T-helper 17 cell (primary cell): ENCODE measurements at places on chromosomes 3 and 15.

DNA sequence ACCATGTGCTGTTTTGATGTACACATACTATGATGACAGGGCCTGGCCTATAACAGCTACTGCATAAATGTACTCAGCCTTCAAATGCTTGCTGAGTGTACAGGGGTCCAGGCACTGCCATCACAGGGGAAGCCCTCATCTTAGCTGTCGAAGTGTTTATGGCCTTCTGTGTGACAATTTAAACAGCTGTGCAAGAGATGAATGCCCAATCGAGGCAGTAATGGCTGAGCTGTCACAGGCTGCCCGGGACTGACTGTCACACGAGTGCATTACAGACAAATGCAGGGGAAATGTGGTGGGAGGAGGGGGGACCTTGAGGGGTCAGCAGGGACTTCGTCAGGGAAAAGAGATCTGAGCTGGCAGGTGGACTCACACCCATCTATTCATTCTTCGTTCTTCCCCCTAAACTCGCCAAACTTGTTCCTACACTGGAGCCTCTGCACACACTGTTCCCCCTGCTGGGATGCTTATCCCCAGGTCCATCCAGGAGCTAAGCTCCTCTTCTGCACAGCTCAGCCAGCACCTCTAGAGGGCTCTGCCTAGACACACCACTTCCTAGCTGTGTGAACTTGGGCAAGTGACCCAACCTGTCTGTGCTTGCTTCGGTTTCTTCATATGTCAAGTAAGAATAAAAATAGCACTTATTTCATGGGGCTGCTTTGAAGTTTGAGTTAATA lies 156.2 kb upstream of the IQSEC1 start:
- DNase-seq: no peak

DNA sequence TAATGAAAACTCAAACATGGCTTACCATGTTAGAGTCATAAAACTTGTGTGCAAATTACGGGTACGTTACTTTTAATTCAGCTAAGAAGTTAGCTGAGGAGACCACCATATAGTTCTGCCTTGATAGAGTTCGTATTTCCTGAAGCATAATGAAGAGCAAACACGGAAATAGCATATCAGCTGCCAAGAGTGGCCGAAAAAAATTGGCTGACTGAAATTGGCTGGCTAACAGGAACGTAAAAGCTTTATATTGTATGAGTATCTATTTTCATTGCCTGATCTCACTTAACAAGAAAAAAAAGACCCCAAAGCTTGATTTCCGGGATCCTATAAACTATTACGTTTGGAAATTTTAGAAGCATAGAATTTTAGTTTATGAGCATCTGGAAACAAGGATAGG lies 1222.9 kb downstream of the ZPLD1 start:
- no peak for DNase-seq

- DNase-seq: no peak
Observed at GRCh38 chr3:112734171-112734570, 93.2 kb upstream of the CCDC80 start.

DNA sequence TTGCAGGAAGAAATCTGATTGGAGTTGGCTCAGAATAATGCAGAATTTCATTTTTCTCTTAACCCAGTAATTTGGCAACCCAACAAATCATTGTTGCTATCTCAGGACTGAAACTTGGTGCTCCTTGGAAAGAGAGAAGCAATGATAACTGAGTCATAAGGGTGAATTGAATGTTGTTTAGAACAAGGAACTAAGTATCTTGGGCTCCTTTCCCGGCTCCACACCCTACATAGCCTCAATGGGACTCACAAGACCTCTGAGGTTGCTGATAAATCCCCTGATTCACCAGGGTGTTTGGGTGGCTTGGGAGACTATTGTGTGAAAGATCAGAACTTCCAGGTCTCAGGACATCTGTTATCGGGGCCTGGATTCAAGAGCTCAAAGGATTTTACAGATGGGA lies 7.8 kb upstream of the RAB8B start:
- no peak for DNase-seq

DNA sequence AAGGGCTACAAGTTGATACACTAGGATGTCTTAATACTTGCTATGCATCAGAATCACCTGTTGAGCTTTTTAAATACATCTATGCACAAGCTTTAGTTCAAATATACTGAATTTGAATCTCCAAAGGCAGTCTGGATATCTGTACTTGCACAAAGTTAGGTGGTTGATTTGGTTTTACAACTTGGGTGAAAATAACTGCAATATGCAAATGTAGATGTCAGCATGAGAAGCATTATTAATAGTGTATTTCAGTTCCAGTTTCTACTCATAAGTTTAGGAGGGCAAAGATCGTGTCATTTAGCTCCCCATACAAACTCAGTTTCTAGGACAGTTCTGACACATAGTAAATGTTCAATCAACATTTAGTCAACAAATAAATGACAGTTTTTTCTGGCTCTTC lies 25.6 kb downstream of the IQCB1 start:
- no peak for DNase-seq

DNA sequence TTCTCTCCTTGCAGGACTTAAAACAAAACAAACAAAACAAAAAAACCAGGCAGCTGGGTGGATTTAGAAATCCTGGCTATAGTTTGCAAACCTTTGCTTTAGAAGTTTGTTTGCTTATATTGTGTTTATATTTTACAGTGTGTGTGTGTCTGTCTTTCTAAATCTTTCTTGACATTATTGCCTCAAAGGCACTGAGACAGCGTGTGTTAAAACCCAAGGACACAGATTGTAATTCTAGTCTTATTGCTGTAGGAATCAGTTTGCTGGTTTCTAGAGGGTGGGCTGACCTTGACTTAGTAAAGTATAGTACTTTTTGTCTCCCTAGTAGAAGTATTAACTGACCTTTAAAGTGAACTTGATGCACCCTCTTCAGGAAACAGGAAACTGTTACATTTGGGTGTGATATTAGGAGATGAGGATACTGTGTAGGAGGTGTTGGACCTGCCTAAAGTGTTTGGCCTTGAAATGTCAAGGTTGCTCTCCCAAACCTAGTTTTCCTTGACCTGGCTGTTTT lies 71.0 kb downstream of the TCF12 start:
- no peak for DNase-seq

GRCh38 chr15:93929375-93930094 lies 301.8 kb upstream of the MCTP2 start:
- DNase-seq: no peak

- no peak for DNase-seq
Observed at GRCh38 chr15:80709542-80709941, 14.4 kb downstream of the ABHD17C start.

- no peak for DNase-seq
Observed at GRCh38 chr3:9246189-9246588, 3.3 kb downstream of the SRGAP3 start.

GRCh38 chr3:184366619-184367289 lies 5.2 kb downstream of the POLR2H start:
- no peak for DNase-seq

DNA sequence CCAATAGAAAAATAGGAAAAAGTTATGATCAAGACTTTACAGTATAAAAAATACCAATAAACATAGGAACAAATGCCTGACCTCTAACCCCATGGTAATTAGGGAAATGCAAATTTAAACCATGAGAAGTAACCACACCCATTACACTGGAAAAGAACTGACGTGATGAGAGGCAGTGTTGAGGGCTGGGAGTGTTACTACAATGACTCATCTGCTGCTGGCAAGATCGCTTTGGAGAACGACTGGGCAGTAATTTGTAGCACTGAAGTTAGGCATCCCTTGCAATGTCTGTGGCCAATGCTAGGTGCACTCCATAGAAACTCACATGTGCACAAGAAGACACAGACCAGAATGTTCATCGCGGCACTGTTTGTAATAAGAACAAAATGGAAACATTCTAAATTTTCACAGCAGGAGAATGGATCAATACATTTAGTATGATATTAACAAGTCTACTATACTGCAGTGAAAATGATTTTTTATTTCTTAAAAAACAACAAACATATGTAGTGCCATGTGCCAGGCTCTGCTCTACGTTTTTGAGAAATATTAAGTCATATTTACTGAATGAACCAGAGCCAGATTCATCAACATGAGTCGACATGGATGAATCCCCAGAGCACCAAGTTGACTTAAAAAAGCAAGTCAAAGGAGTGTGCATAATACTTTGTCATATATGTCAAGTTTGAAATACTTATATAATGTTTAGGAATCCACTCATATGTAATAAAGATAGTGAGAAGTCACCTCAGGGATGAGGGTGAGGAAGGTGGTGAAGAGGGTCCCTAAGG lies 37.6 kb upstream of the EPHB3 start:
- DNase-seq: no peak

GRCh38 chr3:184481984-184482671 lies 79.5 kb upstream of the EPHB3 start:
- no peak for DNase-seq

DNA sequence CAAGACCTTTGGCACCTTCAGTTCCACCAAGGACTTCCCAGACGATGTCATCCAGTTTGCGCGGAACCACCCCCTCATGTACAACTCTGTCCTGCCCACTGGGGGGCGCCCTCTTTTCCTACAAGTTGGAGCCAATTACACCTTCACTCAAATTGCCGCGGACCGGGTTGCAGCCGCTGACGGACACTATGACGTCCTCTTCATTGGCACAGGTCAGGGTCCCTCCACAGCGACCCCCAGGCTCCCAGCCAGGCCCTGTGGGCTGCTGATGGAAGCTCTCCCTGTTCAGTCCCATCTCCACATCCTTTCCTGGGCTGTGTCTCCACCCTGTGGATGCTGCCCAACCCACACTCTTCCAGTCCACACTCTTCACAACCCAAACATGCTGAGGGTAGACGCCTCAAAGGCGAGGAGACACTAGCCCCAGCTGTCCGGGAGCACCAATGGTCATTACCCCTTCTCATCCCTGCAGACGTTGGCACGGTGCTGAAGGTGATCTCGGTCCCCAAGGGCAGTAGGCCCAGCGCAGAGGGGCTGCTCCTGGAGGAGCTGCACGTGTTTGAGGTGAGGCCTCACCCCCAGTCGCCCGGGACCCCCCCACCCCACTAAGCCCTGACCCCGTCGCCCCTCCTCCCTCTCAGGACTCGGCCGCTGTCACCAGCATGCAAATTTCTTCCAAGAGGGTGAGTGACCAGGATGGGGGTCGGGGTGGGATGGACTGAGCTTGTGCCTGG lies 4.3 kb upstream of the LSMEM2 start:
- DNase-seq: peak; percentile 60

DNA sequence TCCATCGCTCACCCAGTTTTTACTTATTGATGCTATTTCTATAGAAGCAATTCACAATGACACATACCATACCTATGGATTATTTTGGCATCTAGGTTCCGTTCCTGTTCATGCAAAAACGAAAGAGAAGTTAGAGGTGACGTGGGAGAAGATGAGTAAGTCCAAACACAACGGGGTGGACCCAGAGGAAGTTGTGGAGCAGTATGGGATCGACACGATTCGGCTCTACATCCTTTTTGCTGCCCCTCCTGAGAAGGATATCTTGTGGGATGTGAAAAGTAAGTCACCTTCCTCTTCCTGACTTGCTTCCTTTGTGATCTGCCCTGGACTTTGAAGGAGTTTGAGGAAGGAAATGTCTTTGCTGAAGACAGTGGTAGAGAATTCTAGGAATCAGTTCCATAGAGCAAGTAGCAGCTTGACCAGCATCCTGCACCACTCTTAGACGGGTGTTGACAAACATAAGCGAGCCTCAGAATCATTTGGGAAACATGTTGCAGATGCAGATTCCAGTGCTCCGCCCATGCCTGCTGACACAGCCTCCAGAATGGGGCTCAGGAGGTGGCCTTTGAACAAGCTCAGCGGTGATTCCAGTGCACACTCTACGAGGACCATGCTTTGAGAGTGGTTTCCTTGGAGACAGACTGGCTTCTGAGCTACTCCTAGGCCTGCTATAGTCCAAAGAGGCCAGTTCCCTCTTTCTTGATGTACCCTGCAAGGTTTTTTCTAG lies 78.4 kb upstream of the LIMD1 start:
- DNase-seq: no peak

DNA sequence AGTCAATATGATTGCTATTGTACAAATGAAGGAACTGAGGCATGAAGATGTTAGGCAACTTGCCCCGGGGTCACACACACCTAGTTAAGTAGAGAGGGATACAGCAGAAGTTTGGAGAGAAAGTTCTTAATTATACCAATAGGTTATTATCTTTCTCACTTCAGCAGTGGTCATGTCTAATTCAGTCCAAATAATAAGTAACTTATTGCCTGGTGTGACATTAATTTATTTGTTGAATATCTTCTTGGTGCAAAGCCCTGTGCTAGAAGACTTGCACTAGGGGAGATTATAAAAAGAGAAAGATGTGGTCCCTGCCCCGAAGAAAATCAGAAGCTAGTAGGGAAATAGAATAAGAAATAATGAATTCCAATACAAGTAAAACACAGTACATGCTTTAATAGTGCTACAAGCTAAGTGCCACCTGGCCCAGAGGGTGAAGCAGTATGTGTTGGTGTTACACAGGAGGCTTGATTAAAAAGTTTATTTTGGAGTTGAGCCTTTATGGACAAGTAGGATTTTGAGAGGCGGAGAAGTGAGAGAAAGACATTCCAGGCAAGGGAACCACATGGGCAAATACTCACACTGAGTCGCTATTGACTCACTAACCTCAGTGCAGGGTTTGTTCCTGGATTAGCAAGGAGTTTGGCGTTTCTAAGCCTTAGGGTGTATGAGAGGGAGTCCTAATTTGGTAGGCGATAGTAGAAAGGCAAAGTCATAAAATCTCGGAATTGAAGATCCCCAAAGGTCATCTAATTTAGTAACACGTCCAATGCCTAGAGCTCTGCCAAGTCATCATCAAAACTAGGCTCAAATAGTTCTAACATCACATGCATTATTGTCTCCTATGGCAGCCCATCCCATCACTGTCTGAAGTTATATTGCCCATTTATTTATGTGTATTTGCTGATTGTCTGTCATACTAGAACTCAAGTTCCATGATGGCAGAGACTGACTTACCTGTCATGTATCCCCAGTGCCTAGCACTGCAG lies 19.2 kb upstream of the GSK3B start:
- DNase-seq: no peak

GRCh38 chr15:54772663-54773062 lies 424.1 kb downstream of the RSL24D1 start:
- DNase-seq: no peak

DNA sequence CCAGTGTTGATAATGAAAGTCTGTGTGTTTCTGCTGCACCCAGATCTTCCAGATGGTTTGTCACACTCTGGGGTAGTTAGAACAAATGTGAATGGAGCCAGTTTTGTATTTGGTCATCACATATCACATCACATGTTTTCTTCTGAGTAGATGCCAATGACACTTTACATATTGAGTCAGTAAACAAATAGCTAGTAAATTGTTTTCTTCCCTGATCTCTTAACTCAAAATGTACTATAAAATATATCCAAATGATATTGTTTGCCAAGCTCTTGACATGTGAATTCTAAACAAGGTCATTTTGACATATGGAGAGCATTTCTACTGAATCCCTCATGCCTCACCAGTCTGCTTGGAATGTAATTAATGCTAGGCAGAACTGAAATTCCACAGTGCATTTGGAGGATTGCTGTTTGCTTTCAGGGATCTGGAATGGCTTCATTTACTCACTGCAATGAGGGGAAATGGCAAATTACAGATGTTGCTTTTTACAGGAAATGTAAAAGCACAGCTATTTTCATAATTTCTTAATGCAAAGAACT lies 45.0 kb downstream of the PDHB start:
- no peak for DNase-seq
